ENCODE measurements at places on chromosomes 2 and 18.

DNA sequence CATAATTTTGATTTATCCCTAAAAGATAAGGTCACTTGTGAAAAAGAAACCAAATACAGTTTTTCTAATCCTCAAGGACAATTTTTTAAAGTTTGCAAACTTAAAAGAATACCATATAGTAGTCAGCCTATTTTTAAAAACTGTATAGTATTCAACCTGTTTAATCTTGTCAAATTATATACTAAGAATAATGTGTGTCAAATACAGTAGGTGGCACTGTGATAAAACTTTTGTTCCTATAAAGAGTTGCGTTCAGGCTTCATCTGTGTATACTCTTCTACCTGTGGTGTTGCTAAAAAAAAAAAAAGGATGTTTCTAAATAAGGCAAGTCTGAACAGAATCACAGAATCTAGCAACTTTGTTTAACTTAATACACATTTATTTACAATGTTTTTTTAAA is 68.6 kb downstream of the CCDC138 start:
- DNase-seq, result no peak

- DNase-seq, result no peak
Observed at GRCh38 chr18:75483662-75484061, 56.2 kb upstream of the SMIM21 start.

DNA sequence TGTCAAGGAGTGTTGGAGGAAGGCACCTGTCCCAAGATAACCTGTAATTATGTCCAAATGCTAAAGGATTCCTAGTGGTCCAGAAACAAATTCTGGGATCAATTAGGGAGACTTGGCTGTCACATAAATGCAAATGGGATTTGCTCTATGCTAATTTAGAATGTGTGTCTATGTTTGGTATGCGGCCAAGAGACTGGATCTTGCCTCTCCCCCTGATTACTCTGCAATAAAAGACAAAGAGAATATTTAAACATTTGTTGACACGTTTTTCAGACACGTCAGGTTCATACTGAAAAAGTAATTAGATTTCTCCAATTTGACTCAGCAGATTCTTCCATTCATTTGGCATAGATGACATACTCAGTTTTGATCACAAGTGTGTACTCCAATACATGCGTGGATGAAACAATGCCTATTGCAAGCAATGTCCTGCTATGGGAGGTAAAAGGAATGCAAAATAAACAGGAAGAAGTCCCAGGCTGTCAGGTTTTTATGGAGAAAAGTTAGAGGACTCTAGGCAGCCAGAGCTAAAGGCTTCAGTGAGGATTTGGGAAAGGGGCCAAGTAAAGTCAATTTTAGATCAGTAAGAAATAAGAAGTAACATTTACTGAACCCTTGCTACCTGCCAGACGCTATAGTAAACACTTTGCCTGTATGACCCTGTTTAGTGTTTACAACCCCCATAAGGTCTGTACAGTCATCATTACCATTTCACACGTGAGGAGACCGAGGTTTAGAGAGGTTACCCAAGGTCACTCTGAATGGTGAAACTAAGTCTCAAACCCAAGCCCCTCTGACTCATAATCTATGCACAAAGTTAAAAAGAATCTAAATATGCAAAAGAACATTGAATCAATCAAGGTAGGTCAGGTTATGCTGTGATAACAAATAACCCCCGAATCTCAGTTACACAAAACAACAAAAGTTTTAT is 7.8 kb downstream of the ANTXR1 start:
- DNase-seq, result peak; percentile 25

DNA sequence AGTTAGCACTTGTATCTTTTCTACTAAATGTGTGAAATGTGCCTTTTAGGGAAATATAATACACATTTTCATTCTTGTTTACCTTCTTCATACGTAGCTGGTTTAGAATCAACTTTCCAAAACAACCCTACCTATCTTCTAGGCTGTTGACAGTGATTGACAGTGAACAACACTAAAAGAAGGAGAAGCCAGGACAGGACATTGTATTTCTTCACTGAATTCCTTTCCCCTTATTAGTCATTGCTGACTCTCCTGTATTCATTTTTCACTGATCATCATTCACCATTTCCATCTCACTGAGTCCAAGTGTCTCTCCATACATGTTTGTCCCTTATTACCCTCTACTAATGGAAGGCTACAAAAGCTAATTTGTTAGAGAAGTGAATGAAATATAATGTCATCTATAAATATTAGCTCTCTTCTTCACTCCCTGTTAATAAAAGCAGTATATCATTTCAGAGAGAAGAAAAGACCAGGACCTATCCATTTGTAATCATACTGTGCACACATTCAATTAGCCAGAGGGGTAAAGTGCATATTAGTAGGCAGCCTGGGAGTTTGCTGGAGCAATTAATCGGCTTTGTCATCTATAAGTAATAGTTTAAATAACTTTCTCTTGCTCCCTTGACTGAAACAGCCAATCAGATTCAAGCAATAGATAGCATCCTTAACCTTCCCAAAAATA is 192.5 kb upstream of the FOSL2 start:
- no peak for DNase-seq

- no peak for DNase-seq
Observed at GRCh38 chr18:36441426-36442240, 144.1 kb downstream of the FHOD3 start.
